ENCODE measurements at places on chromosomes 7 and 10.

- no peak for DNase-seq
Measured at GRCh38 chr7:105876091-105876963, at the start of gene ATXN7L1. Gene ATXN7L1, minus strand, starts transcription at chr7:105876599. Its CDS starts 41 bp downstream, at chr7:105876558.

GRCh38 chr7:26346611-26347203, 55.0 kb downstream of the SNX10 start:
- no peak for DNase-seq

DNA sequence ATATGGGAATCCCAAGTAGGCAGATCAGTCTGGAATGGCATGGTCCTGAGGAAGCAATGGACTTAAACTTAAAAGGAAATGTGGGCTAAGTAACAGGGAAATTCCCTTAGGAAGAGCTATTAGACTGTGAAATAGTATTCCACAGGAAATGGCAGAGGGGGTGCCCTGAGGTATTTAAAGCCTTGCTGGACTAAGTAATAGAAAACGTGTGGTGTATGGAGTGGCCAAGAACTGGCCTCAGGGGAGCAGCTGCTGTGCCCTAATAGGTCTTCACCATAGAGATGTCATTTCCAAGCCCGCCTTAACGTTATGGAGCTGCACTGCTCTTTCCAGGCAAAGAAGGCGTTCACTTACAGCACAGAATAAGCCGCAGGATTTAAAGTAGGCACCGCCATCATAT, 365.2 kb upstream of the ZMIZ1 start:
- no peak for DNase-seq

DNA sequence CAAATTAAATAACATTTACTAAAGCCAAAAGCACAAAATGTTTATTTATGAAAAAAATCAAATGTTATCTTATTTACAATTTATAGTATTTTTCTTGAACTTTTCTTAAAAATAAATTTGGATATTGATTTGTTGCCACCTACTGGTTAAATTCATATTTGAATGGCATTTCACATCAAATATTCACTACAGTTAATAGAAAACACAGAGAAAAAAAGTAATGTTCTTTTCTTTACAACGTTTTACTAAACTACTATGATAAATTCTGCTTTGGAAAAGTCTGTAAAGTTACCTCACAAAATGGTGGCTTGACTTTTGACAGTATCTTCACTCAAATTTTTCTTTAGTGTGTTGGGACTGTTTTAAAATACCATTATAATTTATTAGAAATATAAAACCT, 52.7 kb downstream of the SRPK2 start:
- no peak for DNase-seq

DNA sequence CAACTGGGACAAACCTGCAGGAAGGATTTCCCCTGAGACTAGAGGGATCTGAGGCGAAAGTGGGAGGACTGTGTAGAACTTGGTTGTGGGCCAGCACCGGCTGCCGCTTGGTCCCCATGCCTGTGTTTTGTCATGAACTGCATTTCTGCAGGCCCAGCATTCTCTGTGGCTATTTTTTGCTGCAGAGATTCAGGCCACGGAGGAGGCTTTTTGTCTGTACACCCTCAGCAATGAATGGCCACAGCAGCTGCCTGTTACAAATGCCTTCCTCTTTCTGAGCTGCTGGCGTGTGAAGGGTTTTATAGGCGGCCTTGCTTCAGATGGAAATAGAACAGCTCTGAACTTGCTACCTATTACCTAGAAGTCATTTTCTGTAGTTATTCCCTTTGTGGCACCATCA, 164.4 kb downstream of the SH2D4B start:
- no peak for DNase-seq

GRCh38 chr7:112160771-112161150, 45.4 kb downstream of the DOCK4 start:
- DNase-seq: no peak

DNA sequence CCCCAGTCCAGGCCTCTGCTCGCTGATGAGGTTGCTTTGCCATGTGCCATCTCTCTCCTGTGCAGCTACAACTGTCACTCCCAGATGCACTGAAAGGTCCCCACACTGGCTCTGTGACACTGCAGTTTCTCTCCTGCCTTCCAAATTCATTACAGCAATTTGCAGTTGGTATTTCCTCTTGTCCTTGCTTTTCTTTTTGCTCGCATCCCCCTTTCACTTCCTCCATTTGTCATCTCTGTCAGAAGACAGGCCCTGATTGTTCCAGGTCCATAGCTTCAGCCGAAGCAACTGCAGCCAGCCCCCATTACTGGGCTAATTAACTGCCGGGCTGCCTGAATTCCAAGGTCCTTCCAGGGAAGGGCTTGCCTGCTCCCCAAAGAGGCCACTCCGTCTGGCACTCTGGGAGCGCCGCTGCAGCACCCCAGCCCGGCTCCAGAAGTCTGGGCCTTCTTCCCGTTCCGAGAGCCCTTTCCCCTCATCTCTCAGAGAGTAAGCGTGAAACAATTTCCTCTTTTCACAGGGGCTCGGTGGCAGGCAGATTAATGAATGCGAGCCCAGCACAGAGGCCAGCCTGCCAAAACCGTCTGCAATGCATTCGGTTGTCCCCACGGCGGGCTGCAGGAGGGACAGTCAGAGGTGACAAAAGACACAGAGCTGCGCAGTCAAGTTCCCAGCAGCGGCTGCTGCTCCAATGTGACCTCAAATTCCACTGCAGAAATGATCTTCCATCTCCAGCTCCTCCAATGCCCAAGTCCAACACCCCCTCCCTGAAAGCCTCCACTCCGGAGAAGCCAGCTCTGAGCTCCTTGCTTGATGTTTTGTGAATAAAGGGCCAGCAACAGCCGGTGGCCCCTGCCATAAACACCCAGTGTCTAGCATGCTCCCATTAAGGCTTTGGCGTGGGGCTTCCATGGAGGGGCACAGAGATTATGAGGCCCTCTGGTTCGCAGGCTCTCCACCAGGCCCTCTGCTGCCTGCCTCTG, 279.4 kb upstream of the HABP2 start:
- no peak for DNase-seq

DNA sequence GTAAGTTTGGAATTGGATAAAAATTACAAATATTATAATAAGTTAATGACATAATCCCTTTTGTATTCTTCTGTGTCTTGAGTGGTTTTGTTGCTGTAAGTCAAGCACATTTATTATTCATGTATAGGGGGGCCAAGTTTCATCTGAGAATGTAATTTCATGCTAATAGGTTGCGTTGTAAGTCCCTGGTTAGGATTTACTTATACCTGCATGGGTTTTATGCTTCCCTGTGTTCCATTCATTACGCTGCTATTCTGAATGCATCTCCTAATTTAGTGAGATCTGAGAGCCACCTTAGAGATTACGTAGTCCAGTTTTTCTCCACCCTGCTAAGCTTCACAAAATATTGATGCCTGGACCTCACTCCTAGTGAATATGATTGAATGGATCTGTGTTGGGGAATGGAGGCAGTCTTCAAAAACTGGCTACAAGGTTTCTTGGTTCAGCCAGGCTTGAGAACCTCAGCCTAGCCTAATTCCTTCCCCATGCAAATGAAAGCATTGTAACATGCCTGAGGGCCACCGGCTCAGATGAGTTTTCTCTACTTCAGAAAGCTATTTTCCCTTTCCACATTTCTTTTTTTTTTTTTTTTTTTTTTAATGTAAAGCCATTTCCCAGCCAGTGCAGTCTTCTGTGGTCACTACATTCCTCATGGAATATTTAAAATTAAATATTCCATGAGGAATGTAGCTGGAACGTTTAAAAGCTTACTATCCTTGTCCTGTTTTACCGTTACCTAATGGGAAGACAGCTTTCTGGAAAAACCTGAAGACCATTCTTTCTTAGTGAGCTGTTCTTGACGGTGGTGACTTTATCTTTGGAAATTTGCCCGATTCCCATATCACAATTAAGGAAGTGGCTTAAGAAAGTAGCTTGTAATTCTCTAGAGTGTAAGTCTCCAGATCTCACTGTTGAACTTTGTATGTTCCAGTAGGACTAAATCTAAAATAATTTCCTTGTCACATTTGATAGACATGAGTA, 16.0 kb downstream of the PAPSS2 start:
- DNase-seq: no peak

GRCh38 chr7:19026888-19027287, 90.5 kb downstream of the TWIST1 start:
- DNase-seq: no peak

GRCh38 chr10:69052736-69053135, 35.2 kb upstream of the SRGN start:
- DNase-seq: no peak

GRCh38 chr7:100044718-100045117, 4.9 kb upstream of the ZSCAN21 start:
- DNase-seq: no peak

- no peak for DNase-seq
Measured at GRCh38 chr7:28405662-28406061, 6.7 kb upstream of the CREB5 start.

DNA sequence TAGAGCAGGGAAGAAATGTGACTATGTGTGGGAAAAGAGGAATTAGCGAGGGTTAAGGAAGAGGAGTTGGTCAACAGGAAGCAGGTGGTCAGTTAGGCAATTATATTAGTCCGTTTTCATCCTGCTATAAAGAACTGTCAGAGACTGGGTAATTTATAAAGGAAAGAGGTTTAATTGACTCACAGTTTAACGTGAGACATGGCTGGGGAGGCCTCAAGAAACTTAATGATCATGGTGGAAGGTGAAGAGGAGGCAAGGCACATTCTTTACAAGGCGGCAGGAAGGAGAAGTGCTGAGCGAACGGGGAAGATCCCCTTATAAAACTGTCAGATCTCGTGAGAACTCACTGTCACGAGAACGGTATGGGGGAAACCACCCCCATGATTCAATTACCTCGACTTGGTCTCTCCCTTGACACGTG, 35.0 kb downstream of the RAMP3 start:
- no peak for DNase-seq

- no peak for DNase-seq
Measured at GRCh38 chr10:132418527-132419416, 21.8 kb downstream of the PWWP2B start.

DNA sequence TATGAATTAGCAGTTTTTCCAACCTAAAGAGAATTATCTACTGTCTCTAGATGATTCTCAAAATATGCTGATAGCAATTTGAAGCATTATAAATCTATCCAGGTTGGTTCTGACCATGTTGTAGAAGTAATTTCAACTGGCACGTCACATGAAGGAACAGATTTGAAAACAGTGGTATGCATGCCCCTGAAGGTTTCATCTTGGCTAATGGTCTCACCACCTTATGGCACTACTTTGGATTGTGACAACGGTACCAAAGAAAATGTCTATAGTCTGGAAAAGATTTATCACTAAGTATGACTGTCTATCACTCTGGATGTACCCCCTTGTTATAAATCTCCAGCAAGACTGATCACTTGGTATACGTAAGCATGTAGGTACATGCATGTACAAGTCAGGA, 723.1 kb upstream of the GALNT17 start:
- DNase-seq: no peak

- DNase-seq: no peak
Measured at GRCh38 chr7:117238937-117239336, 83.9 kb downstream of the WNT2 start.

DNA sequence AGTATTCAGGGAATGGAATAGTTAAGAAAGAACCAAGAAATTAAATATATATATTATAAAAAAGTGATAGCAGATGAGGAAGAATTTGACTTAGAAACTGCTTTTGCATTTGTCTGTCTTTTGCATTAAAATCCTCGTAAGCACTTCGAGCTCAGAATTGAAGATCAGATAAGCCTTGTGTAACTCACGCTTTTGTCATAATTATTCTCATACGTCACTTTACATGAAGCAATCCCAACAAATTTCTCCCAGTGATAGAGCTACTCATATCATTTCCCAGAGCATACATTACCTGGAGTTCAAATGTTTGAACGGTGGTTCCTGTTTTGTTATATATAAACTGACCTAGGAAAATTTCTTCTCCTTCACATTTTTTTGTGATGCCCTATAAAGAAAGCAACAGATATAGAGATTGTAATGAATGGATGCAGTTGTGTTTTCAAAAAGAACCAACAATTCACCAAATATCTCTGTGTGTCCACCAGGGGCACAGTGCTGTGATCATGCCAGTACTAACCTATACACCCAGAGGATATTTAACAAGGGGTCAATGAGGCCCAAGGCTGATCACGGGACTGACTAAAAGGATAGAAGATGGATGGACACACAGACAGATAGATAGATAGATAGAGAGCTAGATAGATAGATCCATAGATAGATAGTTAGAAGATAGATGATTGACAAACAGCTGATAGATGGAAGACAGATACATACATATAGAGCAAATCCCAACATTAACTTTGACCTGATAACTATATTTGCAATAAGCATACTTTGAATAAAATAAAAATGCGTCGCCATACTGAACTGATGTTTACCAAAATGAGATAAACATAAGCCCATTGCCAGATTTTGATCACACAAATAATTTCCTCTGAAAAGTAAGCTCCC, 9.3 kb upstream of the HUS1 start:
- no peak for DNase-seq

- no peak for DNase-seq
Measured at GRCh38 chr10:99537086-99537988, 4.6 kb downstream of the NKX2-3 start.

- DNase-seq: no peak
Measured at GRCh38 chr7:34282271-34282670, 375.7 kb upstream of the NPSR1 start.

GRCh38 chr7:16818732-16819131, 13.9 kb upstream of the AGR2 start:
- DNase-seq: no peak

DNA sequence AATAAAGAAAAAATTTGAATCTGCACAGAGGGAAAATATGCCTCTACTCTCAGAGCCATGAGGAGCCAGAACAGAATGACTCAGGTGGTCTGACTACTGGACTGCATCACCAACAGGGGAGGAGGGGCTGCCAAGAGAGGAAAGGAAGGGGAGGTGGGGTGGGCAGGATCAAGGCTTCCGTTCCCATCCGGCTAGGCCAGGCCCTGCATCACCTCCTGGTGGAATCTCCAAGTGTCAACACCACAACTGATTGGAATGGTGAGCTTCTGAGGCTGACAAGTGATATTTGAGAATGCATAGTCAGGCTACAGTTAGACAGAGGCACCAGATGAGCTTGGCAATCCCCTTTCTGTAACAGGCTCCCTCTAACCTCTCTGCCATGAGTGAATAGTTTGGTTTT, 10.4 kb upstream of the GPR26 start:
- DNase-seq: no peak

GRCh38 chr7:30028216-30028748, at the start of gene PLEKHA8:
Gene PLEKHA8, plus strand, starts transcription at chr7:30028412. Its CDS starts 351 bp downstream, at chr7:30028763.
- DNase-seq: peak; percentile 40

Data from cortex of kidney (tissue), 1 donor.